ENCODE measurements at places on chromosomes 11 and 22.

DNA sequence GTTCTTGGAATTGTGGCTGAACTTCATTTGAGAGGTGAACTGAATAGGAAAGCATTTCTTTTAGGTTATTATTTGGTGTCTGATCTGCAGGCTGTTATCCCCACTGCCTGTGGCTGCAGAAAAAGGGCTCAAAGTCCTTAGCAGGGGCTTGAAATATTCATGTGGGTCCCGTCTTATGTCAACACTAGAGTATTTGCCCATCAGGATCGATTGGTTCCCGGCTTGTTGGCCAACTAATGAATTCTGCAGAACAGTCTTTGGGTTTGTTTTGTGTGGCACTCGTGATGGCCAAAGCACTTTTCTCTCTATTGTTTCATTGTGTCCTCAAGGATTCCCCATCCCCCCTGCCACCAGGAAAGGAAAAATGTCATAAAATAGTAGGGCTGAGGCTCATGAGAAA lies 211.9 kb downstream of the MYO18B start:
- DNase-seq: no peak

DNA sequence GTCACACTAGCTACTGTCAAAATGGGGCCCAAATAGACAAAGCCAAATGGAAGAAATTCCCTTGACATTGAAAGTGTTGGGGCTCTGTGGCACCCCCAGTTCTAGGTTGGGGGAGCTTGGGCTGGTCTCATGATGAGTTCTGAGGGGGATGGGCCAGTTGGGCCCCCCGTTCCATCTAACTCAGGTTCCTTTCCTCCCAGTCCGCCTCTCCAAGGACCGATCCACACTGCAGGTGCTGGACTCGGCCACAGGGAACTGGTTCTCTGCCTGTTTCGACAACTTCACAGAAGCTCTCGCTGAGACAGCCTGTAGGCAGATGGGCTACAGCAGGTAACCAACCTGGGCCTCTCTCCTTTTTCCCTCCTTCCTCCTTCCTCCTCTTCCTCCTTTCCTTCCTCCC lies 17.7 kb upstream of the SMIM35 start:
- no peak for DNase-seq

- no peak for DNase-seq
Observed at GRCh38 chr11:125389339-125390166, 106.5 kb downstream of the FEZ1 start.

DNA sequence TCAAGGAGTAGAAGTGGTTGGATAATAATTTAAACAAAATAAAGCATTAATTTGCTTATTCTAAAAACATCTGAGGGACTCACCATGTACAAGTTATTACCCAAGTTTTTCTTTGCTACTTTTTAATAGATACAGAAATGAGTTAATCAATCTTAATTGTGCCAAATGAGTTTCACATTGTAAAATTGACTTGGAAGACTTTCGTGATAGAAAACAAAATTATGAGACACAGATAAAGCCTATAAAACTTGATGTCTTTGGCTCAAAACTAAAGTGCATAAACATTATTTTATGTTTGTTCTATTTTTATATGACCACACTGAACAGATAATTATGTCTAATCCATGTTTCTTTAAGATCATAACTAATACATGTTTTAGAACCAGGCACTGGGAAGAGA lies 10.1 kb upstream of the CWF19L2 start:
- no peak for DNase-seq

Data from NB4 (cell line).